ENCODE measurements at places on chromosomes 2 and 18.
A peak's percentile ranks its signal among the peaks of the same experiment; 100 is the strongest.

- no peak for DNase-seq
Measured at GRCh38 chr18:22063102-22063501, 106.3 kb upstream of the GATA6 start.

- DNase-seq: peak; percentile 89
Measured at GRCh38 chr2:237482485-237482884, 4.6 kb upstream of the MLPH start.

DNA sequence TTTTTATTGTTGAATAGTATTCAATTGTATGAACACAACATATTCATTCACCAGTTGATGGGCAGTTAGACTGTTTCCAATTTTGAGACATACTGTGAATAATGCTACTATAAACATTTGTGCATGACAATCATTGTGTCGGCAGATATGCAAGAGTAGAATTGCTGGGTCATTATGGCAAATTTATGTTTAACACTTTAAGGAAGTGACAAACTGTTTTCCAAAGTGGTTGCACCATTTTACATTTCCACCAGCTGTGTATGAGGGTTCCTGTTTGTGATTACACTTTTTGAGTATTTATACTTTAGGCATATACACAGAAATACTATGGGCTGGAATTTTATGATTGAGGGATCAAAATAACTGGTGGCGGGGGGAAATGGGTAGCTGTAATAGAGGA, 61.2 kb downstream of the MAP4K3 start:
- DNase-seq: peak; percentile 20

GRCh38 chr2:170241756-170242155, 63.8 kb downstream of the MYO3B start:
- no peak for DNase-seq

DNA sequence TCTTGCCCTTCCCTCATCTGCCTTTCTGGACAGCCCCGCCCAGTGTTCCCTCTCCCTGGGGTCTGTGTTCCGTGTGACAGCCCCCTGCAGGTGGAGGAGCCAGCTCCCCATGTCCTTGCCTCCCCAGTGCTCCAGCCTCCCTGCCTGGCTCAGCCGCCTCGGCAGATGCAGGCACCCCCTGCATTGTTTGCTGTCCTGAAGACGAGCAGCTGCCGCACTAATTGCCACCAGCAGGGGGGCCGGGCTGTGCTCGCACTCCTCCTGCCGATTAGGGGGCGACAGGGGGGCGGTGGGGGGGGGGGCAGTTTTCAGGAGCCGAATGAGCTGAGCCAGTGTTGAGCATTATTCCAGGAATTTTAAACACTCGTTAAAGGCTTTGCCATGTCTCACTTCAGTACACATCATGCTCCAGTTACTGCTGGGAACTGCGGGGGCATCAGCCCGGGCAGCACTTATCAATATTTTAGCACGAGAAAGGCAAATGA, 23.3 kb downstream of the SIX3 start:
- no peak for DNase-seq

- DNase-seq: no peak
Measured at GRCh38 chr2:10658041-10658913, 31.5 kb downstream of the NOL10 start.

DNA sequence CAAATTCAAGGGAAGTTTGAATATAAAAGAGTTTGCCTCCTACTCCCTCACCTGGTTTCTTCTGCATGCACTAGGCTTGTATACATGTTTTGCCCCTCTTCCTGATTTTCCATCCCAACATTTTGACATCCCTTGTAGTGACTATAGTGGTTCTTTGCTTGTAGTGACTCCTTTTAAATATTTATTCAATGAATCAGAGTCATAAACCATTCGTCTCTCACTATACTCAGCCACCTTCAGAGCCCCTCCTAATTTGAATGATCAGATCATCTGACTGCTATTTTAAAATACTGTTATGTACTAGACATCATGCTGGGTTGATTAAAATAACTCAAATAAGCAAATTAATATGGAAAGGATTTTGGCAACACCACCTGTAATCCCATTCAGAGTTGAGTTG, 492.1 kb upstream of the PIK3C3 start:
- DNase-seq: no peak

DNA sequence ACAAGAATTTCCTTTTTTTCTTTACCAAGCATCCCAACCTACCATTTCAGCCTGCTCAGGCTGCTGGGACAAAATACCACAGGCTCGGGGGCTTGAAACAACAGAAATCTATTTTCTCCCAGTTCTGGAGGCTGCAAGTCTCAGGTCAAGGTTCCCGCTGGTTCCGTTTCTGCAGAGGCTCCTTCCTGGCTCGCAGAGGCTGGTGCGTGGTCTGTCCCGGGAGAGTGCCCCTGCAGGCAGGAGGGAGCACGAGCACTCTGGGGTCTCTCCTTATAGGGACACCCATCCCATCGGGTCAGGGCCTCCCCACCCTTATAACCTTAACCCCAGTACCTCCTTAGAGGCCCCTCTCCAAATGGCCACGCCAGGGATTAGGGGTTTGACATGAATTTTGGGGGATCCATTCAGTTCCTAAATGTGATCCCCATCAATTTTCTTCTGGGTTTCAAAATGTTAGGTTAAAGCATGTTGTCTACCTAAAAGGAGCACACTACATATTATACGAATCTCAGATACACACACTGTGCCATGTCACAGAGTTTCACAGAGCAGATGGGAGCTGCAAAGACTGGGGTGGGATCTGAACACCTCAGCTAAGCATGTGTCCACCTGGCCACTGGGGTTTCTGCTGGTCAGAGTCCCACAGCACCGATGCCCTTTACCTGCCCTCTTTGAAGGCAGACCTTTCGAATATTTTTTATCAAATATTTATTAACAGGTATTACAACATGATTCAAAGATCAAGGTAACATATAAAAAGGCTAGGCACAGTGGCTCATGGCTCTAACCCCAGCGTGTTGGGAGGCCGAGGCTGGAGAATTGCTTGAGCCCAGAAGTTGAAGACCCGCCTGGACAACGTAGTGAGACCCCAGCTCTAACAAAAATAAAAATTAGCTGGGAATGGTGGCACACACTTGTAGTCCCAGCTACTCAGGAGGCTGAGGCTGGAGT, 17.6 kb upstream of the ADI1 start:
- DNase-seq: peak; percentile 37

DNA sequence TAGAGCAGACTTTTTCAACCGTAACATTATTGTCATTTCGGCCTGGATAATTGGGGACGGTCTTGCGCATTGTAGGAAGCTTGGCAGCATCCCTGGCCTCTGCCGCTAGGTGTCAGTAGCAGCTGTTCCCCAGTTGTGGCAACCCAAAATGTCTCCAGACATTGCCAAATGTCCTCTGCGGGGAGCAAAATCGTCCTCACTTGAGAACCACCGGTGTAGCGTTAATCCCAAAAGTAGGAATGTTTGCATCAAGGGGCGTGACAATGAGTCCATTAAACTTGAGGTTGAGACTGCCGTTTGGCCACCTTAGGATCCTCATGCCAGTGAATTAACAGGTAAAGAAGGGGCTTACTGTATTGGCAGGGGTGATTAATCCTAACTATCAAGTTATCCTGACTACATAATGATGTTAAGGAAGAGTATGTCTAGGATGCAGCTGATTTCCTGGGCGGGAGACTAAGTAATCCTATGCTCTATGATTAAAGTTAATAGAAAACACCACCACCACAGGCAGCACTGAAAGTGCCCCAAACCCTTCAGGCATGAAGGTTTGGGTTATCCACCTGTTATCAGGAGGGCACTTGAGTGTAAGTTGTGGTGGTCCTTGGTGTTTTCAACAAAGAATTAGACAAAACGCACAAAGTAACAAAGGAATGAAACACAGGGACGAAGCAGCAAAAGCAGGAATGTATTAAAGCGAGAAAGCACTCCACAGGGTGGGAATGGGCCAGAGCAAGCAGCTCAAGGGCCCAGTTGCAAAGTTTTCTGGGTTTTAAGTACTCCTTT, 4.9 kb upstream of the ZC3H8 start:
- DNase-seq: peak; percentile 96

- no peak for DNase-seq
Measured at GRCh38 chr2:66580166-66581049, 145.5 kb downstream of the MEIS1 start.

All from inflammatory macrophage treated with lipopolysaccharide for 1 hour (primary cell).